ENCODE measurements at places on chromosomes 12 and 14.

DNA sequence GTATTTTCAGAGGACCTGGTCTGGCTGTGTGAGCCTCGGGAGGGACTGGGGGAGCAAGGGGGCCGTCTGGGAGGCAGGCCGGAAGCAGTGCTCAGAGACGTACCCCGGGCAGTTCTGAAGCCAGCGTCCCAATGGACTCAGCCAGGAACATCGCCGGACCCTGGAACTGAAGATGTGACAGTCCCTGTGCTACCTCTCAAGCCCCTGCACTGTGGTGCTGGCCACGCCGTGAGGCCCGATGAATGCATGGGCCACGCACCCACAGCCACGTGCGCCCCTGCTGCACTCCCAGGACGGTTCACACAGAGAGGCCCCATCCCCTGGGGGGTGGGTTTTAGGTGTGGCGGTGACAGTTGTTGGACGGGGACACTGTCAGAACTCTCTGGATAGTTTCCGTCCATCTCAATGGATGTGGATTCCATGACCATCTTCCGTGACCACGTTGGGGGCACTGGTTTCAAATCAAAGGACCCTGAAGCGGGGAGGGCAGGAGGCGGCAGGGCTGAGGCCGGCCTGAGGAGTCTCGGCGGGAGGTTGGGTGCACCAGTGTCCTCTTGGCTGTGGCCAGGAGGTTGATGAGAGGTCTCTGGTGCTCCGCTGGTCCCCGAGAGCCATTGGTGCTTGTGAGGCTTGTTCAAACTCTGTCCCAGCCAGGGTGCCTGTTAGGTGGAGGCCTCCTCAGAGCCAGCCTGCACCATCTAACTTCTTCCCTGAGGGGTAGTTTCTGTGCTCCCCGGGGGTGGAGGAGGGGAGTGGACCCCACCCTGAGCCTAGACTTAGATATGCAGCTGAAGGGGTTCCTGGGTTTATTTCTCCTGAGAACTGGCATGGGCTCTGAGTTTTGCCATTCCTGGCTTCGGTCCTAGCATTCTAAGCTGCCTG lies 36.3 kb upstream of the TSPAN9 start:
- DNase-seq: no peak

DNA sequence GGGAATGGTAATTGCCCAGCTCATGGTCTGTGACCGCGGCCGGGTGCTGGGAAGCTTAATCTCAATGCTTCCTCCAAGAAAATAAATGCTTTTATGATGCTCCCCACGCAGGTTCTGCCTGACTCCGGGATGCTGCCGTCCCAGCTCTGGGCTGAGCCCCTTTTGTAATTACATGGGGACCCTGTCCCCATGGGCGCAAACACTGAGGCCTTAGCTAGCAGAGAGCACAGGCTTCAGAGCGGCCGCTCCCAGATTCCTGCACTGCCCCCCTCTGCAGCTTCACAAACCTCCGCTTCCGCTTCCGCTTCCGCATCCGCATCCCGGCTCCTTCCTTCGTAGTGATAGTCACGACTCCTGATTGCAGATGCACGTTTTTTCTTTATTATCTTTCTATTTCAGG lies 129.5 kb downstream of the KIF26A start:
- DNase-seq: no peak

DNA sequence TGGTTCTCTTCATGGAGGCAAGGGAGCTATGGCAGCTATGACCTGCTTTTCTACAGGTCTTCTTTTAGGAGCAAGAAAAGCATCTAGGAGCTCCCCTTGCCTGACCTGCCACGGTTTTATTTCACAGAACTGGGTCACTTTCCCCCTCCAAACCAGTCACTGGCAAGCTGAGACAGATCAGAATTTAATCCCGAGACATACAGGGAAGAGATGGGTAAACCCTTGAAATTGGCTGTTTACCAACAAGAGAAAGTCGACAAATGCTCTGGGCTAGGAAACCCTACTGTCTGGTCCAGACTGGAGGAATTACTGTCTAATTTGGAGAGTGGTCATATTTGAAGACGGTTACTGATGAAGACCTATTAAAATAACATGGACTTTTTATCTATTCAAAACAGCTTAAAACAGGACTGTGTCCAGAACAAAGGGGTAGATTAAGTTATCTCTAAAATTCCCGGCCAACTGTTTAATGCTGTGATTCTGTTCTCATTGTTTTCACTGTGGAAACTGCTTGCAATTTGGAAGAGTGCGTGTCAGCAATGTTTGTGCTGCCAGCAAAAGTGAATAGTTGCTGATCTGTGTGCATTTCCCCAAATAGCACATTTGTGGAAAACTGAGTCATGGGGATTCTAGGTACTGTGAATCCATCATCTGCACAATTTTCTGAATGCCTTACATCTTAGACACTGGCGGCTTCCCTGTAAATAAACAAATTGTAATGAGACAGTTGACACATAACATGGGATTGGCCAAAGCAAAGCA lies 73.4 kb upstream of the EEA1 start:
- no peak for DNase-seq

- no peak for DNase-seq
Observed at GRCh38 chr12:130079279-130079678, 83.0 kb upstream of the FZD10 start.

DNA sequence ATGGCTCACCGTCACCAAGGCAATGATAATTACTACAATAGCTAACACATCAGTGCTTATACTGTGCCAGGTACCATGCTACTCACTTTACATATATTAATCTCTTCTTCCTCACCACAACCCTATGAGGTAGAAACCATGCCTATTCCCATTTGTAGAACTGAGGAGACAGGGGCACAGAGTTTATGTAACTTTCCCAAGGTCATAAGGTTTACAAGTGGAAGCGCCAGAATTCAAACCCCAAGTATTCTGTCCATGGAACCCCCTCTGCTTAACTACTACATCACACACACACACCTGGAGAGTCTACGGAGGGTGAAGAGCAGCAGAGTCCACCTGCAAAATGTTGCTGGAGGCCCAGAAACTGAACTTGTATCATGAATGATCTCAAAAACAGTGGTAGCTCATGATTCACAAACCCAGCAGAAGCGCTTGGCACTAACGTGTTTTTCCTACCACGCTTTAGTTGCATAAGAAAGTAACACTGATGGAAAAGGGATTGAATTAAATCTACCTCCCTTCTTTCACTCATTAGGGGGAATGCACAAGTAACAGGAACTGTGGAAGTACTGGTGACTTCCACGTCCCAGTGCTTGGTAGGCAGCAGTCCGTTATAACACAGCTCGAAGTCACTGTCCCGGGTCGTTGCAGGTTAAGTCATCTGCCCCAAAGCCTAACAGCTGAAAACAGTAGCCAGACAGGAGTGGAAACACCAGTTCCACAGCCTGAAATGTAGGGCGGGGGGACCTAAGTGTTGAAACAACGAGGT lies 2.0 kb downstream of the ITPR2 start:
- no peak for DNase-seq

- no peak for DNase-seq
Observed at GRCh38 chr14:58914279-58914855, 274.1 kb upstream of the DAAM1 start.

GRCh38 chr12:6963016-6963731 lies 7.3 kb downstream of the PHB2 start:
- DNase-seq: no peak

- no peak for DNase-seq
Observed at GRCh38 chr12:43758247-43758727, 303 bp downstream of the PUS7L start.

DNA sequence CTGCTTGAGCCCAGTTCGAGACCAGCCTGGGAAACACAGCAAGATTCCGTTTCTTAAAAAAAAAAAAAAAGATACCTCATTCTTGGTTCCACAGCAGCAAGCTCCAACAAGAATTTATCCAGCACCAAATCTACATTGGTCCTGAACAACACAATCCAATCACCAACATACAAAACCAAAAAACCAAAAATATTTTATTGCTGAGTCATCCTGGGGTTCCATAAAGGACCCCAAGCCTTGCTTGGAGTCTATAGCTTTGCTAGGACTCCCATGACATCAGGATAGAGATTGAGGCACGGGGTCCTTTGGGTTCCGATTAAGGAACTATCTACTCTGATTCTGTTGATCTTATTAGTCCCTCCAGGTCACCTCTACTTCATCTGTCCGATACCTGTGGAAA lies 7.7 kb downstream of the OSGEP start:
- DNase-seq: no peak

GRCh38 chr14:76941544-76941943 lies 87.0 kb downstream of the IRF2BPL start:
- no peak for DNase-seq

DNA sequence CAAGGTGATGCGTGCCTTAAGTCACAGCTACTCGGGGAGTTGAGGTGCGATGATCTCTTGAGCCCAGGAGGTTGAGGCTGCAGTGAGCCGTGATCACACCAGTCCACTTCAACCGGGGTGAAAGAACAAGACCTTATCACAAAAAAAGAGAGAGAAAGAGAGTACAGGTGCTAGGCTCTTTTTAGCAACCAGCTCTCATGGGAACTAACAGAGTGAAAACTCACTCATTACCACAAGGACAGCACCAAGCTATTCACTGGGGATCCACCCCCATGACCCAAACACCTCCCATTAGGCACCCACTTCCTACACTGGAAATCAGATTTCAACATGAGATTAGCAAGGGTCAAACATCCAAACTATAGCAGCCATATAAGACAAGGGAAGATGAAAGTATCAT lies 164.2 kb downstream of the NDUFA12 start:
- DNase-seq: no peak

DNA sequence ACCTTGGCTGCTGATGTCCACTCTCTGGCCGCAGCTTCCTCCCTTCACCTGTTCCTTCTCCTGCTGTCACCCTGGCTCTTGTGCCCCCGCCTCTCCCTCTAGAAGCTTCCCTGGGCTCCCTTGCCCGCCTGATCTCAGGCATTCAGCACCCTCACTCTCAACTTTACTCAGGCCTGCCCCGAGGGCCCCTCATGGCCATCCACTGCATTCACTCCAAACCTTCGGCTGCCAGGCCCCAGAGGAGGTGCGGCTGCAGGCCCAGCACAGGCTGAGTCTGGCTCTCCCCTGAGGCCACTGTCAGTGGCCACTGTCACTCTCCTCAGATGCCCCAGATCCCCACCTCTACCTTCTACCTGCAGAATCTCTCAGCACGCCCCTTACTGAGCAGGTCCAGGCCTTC lies 183.9 kb downstream of the ZFP36L1 start:
- no peak for DNase-seq

GRCh38 chr14:93346926-93347721 lies at the start of gene COX8C:
Gene COX8C (plus strand): TSS chr14:93347182. CDS start chr14:93347269, 87 bp downstream.
- DNase-seq: no peak

GRCh38 chr12:63325757-63326156 lies 174.8 kb upstream of the AVPR1A start:
- DNase-seq: no peak

- DNase-seq: no peak
Observed at GRCh38 chr12:7154042-7154441, 23.9 kb downstream of the CLSTN3 start.

GRCh38 chr14:94046696-94047250 lies 20.6 kb downstream of the OTUB2 start:
- no peak for DNase-seq

- DNase-seq: no peak
Observed at GRCh38 chr12:88693837-88694445, 113.7 kb upstream of the KITLG start.

- DNase-seq: no peak
Observed at GRCh38 chr14:31957565-31957964, 119.5 kb upstream of the ARHGAP5 start.

DNA sequence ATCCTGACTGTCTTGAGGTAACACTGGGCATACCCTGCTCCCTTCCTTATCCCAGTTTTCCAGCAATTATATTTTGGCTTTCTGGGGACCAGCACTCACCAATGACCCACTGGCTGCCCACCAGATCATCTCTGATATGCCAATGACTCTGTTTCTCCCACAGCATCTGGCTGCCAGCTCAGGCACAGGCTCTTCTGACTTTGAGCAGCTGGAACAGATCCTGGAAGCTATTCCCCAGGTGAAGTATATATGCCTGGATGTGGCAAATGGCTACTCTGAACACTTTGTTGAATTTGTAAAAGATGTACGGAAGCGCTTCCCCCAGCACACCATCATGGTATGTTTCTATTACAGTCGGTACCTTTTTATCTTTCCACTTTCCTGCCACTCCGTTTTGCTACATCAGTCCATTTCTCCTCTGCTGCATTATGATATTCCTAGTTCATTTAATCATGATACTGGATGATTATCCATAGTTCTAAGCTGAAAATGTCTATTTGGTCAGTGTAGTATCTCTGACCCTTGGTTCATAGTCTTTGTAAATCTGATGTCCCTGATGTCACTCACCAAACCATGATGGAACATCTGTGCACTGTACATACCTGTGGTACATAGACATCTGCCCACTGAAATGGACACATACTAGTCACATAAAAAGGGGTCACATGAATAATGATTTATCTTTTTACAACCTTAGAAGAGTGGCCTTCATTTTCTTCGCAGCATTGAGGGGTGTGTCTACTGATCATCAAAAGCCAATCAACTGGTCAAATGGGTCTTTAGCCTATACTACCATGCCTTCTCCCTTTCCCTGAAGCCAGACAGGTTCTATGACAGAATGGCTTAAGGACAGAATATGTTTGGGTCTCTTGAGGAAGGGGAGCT lies 3.3 kb downstream of the GMPR2 start:
- DNase-seq: no peak

GRCh38 chr12:1353451-1353850 lies 240.9 kb downstream of the FBXL14 start:
- DNase-seq: no peak

- no peak for DNase-seq
Observed at GRCh38 chr14:97381309-97381708, 584.1 kb downstream of the VRK1 start.

DNA sequence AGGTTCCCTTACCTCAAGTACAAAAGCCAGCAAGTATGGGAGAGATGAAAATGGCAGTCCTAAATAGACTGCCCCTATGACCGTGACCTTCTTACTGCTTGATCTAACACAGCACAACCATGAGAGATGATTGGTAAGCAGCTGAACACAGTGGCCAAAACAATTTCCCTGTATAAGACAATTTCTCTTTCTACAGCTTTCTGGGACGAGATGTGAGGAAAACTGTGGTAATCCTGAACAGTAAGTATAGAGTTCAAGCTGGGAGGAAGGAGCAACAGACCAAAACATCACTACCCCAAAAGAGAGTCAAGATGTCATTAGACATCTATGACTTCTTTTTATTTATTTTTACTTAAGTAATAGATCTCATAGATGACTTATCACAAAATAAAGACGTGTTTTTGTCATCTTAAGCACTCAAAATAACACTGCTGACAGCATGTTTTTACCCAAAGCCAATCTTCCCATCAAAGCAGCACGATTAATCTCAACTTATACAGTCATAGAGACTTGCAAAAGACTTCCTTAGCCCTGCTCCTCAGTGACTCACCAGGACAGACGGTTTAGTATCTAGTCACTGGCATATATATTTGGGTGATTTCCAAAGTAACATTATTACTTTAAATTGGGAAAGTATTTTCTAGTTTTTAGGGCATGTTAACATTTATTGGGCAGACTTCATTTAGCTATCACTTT lies 3.7 kb downstream of the TMEM52B start:
- DNase-seq: no peak

DNA sequence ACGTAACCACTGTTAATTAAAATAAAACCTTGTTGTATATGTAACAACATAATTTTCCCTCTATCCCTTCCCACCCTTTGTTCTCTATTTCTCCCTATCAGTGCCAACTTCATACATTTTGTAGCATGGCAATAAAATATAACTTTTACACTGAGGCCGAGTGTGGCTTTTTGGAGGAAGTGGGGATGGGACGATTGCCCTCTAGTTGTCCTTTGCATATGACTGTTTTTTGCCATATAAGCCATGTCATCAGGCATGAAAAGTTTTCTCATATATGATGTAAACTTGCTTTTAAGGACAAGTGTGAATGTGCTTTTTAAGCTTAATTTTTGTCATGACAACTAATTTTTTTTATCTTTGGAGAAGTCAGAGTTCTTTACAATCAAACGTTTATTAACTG lies 6.2 kb upstream of the CCT2 start:
- DNase-seq: no peak

Measured in central memory CD8-positive, alpha-beta T cell (primary cell).